ENCODE measurements at places on chromosomes 1 and 21.

- DNase-seq, result no peak
These were observed 14.2 kb upstream of the HSD3B1 start for GRCh38 chr1:119492763-119493162.

GRCh38 chr1:25748531-25749205 lies 51.3 kb upstream of the SELENON start:
- no peak for DNase-seq

GRCh38 chr1:240909701-240910457 lies 297.9 kb upstream of the GREM2 start:
- DNase-seq, result no peak

- no peak for DNase-seq
These were observed 110.7 kb upstream of the TMEM51 start for GRCh38 chr1:15042866-15043265.

DNA sequence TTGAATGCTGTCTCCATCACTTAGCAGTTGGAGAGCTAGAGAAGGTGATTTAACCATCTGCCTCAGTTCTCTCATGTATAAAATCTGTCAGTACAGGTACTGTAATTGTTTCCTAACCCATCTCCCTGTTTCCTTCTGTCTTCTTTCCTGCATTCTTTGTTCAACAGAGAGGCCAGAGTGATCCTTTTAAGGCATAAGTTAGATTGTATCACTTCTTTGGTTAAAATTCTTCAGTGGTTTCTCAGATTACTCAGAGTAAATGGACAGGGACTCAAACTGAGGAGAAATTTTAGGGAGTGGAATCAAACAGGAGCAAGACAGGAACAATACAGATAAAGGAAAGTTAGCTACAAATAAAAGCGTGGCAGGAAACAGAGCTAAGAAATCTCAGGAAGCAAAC lies 45.2 kb upstream of the SSX2IP start:
- no peak for DNase-seq

DNA sequence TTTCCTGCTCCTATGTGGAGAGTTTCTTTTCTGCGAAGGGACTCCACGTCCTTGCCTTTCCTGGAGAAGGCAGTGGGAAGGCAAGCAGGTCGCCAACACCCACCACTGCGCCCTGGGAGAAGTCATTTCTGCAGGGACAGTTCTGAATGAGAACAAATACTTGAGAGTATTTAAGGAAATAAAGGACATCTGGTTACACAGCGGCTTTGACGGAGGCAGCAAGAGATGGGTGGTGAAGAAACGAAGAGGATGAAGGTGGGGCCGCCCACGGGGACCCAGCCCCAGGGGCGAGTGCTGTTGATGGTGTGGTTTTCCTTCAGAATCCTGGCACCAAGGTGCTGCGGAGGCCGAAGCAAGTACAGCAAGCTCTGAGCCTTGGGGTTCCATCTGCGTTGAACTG lies 75.5 kb downstream of the PSMG1 start:
- no peak for DNase-seq

DNA sequence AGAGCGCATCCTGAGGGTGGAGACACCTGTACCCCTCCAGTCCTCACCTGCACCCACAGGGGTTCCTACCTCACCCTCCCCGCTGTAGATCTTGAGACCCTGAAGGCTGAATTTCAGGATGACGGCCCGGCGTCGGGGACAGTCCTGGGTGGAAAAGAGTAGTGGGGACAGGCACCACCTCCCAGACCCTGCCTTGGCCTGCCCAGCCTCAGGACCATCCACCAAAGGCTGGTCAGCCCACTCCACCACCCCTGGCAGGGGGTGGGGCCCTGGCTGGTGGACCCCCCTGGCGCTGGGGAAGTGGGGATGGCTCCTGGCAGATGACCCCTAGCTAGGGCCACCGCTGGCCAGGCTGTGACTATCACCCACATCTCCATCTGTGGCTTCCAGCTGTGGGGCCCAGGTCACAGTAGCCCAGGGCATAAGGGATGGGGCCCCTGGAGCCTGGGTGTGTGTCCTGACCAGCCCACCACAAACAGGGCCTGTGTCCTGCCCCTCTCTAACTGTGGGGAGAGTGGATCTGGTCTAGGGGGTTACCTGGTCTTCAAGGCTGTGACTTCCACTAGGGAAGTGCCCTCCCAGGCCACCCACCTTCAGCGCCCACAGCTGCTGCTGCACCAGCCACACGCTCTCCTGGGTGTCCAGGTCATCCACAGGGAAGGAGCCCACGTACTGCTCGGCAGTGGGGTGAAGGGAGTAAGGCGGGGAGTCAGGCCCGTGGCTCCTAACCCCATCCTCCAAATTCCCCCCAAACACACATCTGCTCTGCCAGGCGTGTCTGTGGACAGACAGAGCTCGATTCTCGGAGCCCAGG lies 5.4 kb downstream of the SH2D5 start:
- no peak for DNase-seq

GRCh38 chr1:11273595-11274234 lies 717 bp downstream of the UBIAD1 start:
- no peak for DNase-seq

- no peak for DNase-seq
These were observed 54.4 kb upstream of the PRELP start for GRCh38 chr1:203421246-203421645.

DNA sequence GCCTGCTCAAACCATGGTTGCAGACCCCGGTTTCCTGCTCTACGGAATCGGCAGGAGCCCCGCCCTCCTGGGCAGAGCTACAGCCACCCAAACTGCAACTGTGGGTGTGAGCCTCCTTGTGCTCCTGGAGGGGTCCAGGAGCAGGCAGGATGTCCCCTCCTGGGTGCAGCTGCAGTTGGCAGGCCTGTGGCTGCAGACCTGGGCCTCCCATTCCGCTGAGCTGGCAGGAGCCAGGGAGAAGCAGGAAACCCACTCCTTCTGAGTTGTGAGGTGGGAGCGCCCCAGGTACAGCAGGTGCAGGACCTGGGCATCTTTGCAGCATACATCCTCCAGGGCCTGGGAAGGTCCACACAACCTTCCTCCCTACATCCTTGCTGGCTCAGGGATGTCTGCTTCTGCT lies 578.7 kb upstream of the USP24 start:
- no peak for DNase-seq

DNA sequence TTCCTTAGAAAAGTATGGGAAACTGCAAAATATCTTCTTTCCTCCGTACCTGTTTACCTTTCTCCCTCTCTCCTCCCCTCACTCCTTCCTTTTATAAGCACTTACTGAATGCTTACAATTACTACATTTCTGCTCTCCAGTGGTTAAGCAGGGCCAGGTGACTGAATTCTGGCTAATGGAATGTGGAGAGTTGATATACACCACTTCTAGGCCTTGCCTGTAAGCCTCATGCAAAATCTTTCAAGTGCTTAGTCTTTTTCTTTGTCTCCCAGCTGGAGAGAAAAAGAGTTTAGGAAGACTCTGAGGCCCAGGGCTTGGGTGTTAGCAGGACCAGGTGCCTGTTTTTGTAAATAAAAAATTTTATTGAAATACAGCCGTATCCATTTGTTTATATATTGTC lies 77.7 kb upstream of the CACNA1E start:
- DNase-seq, result no peak

GRCh38 chr1:114315631-114316030 lies 162.0 kb upstream of the SYT6 start:
- DNase-seq, result no peak

DNA sequence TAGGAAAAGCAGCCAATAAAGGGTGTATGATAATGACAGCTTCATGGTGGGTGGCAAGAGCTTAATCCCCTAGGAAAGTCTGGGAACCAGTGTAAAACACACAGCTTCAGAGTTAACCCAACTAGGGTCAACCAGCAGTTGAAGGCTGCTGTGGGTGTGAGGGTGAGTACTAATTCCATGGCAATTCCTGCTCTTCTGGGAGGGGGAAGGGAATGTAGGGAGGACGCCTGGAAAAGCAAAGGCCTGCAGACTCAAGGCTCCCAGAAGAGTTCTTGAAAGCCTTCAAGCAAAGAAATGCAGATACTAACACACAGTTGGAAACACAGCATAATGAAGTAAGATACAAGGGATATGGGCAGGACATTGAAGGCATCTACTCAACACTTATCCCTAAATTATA lies 28.1 kb downstream of the TTLL7 start:
- no peak for DNase-seq

GRCh38 chr21:16840538-16840937 lies 672.3 kb upstream of the CXADR start:
- DNase-seq, result no peak

DNA sequence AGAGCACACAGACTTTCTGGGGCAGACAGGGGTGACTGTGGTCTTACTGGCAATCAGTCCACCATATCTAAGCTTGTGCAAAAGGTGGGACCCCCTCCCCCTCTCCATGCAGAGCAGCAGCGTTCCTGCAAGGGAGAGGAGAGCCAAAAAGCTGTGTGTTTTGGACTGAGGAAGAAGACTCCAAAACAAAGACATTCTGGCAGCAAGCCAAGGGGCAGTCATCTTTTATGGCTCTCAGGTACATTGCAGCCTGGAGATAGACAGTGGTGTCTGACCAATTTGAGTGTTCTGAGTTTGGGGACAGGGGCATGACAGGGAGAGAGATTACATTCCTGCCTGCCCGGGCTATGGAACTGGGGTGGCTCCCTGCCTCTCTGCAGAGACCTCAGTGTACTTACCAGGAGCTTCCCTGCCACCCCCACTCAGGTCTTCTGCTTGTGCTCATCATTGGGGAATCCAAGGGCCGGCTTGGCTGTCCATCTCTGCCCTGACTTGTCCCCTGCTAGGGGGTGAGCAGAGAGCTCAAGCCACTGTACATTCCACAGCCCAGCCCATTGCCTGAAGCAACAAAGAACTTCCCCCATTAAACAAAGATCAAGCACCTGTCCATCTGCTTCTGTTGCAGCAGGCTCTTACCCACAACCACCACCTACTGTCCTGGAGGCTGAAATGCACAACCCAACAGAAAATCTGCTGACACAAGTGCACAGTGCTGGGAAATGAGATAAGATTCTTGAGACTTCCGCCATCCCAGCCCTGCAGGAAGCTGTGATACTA lies 131.1 kb downstream of the EVI5 start:
- no peak for DNase-seq

DNA sequence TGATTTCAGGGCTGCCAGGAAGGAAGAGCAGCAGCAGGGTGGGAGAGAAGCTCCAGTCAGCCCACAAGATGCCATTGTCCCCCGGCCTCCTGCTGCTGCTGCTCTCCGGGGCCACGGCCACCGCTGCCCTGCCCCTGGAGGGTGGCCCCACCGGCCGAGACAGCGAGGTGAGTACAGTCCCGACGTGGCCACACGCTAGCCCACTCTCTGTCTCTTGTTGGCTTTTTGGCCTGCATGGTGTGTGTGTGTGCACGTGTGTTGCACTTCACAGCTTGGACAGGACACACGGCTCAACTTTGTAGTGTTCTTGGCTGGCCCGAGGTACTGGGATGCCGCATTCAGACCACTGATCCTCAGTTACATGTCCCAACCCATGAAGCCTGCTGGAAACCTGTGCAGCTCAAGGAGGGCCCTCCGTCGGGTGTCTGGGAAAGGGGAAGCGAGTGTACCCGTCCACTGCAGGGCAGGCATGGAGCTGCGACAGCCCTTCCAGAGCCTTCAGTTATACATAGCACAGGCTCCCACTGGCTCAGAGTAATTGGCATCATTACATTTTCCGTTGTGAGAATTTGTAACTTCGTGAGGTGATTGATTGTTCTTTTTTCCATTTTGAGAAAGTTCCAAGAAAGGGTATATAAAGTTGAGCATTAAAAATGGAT lies 454 bp downstream of the CORT start:
- no peak for DNase-seq

DNA sequence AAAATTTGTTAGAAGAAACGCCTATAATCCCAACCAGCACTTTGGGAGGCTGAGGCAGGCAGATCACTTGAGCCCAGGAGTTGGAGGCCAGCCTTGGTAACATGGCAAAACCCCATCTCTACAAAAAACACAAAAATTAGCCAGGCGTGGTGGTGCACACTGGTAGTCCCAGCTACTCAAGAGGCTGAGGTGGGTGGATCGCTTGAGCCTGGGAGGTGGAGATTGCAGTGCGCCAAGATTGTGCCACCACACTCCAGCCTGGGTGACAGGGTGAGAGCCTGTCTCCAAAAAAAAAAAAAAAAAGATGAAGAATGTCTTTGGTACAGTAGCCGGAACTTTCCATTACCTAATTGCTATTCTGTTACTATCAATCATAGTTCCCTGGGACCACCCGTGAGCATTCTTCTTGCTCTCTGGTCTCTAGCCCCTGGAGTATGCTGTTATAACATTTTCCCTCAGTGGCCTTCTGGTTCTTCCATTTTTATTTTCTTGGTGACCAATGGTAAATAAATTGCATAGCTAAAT lies 43.4 kb downstream of the WASF2 start:
- DNase-seq, result no peak

- no peak for DNase-seq
These were observed 100.1 kb upstream of the KIF26B start for GRCh38 chr1:245054507-245055270.

DNA sequence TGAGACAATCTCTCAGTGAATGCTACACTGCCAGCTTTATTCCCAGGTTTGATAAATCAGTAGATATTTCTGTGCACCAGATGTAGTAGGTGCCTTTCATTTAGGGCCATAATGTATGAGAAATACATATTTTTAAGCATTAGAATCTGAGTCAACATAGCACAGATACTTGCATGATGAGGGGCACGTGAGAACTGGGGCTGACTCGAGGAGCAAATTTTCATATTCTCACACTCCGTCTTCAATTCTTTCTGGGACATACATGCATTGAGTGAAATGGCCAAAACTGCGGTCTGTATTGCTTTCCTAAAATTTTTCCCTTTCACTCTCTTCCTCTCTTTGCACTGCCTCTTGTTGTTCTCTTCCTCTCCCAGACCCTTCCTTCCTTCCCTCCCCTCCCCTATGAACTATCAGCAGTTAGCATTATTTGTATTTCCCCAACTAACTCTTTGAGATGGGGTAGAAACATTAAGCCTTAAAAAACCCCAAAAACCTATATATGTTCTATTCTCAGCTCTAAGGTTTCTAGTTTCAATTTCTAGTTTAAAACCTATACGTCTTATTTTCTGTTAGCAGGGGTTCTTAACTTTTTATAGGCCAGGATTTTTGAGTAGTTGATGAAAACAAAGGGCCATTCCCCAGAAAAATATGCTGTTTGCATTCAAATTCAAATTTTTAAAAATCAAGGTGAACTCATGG lies 289.1 kb downstream of the PTBP2 start:
- no peak for DNase-seq

- peak; percentile 45 for DNase-seq
These were observed 135.8 kb downstream of the VAV3 start for GRCh38 chr1:107829036-107829770.

DNA sequence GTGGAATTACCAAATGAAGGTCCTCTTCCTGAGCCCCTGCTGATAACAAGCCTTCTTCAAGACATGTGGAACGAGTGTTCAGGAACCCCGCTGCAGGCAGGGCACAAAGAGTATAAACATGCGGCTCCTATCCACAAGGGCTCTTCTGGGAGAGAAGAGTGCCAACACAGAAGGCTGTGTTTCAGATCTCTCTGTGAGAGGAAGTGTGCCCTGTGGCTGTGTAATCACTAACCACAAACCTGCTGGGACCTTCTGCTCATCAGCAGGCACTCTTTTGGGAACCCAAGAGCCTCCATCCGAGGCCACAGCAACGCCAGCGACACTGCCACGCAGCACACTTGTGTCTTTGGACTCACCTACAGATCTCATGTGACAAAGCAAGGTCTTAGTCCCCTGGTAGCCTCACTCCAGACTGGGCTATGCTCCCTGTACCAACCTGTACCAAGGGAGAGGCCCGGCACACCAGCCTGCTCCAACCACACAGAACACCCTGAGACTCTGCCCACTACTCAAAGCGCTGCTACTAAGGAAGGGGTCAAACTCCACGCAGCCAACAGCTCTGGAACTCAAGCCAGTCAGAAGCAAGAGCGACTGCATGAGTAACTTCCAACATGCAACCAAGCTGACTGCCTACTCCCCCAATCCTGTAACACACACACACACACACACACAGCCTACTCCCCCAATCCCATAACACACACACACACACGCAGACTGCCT lies 7.8 kb downstream of the PTTG1IP start:
- peak; percentile 40 for DNase-seq

All from RPMI7951 (cell line).